ENCODE measurements at places on chromosomes 12 and 14. TPM values are rescaled to one million over a fixed set of nuclear protein-coding genes. Genes with fewer than 3 reads are reported as not detected.
A peak's percentile ranks its signal among the peaks of the same experiment; 100 is the strongest.

Gene WSCD2
- total RNA-seq: not detected

Gene SPATS2
- 82.8 TPM for total RNA-seq

Gene CATSPERB
- not detected for total RNA-seq

DNA sequence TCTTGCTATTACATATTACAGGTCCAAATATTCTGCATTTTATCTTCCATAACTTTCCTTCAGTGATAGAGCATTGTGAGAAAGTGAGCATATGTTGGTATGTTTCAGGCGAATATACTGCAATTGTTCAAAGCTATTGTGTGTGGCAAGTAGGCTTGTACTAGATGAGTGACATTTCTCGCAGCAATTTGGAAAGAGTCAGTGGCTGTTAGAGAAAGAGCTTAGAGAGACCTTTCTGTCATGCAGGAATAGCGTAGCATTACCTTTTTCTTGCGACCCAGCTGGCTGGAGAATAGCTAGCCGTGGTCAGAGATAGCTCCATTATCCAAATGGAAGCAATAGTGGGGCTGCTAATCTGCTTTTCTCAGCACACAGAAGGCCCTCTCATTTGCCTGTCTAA, 678.5 kb upstream of the FOXG1 start:
- no peak for DNase-seq

- DNase-seq: no peak
Observed at GRCh38 chr12:75900781-75901254, 130.8 kb downstream of the PHLDA1 start.

Gene PMEL
- 1.2 TPM for total RNA-seq

DNA sequence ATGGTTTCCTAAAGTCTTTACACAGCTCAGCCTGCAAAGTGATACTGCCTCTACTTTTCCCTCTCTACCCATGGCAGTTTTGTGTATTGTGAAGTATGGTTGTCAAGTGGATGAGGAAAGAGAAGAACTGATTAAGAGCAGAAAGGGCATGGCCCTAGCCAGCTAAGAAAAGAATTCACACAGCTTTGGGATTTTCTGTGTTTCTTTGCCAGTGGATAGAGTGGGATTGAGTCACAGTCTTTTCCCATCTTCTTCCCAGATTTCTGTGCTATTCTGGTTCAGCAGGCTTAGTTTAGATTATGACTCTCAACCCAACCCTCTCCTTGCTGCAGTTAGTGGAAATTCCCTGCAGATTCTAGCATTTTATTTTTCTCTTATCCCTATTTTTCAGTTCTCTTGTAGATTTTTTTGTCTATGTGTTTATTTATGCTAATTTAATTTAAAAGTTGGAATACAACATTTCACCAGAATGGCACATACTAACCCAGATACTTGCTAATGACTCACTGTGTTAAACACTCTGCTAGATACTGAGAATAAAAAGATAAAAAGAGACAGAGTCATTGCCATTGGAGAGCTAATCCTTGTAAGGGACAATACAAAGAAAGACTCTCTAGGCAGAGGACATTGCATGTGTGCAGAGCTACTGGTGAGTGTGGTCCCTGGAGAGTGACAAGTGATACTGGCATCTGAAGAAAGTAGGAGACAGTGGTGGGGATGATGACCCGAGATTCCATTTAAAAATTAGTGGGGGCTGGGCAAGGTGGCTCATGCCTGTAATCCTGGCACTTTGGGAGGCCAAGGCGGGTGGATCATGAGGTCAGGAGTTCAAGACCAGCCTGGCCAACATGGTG, 106.3 kb downstream of the ST8SIA1 start:
- DNase-seq: no peak

GRCh38 chr12:109951751-109952150, 44.4 kb downstream of the GIT2 start:
- no peak for DNase-seq

DNA sequence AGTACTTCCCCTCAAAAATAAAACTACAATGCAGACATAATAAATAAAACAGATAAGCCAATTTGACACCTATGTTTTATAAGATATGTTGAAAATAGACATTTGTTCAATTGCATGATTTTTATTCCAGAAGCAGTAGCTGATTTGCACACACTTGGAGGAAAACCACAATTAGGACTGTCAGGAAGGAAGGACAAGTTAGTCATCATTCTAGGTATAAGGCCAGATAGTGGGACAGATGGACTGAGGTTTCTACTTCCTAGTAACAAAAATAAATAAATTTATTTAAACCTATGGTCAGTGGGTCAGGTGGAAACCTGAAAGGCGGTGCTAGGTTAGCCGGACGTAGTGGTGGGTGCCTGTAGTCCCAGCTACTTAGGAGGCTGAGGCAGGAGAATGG, 141.8 kb upstream of the RASSF8 start:
- no peak for DNase-seq

GRCh38 chr14:104087981-104088850, 2.7 kb downstream of the ASPG start:
- DNase-seq: no peak

Gene RPGRIP1
- total RNA-seq: 0.86 TPM

GRCh38 chr12:106078358-106079010, 60.3 kb downstream of the NUAK1 start:
- no peak for DNase-seq

GRCh38 chr14:32020882-32021281, 56.2 kb upstream of the ARHGAP5 start:
- DNase-seq: no peak

- DNase-seq: no peak
Observed at GRCh38 chr12:121608301-121608700, 18.0 kb upstream of the ORAI1 start.

Gene ABCC9
- total RNA-seq: 0.04 TPM

Gene DTX3
- total RNA-seq: 65.9 TPM

DNA sequence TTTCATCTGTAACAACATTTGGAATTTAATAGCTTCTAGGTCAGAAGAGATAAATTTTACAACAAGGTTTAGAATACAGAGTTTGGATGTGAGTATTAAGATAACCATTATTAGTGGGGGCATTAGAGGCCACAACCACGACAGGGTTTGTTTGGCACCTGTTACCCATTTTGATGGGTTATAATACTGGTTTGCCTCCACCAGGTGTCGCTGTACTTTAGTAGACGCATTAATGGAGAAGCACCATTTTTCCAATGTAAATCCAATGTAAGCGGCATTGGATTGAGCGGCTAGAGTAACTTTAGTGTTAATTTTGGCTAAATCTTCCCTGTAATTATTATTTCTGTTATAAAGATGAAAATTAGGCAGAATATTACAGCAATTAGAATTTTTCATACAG, 136.2 kb downstream of the SLCO1B3 start:
- peak; percentile 52 for DNase-seq

GRCh38 chr14:68518761-68519670, 273.9 kb downstream of the ZFP36L1 start:
- DNase-seq: peak; percentile 18

DNA sequence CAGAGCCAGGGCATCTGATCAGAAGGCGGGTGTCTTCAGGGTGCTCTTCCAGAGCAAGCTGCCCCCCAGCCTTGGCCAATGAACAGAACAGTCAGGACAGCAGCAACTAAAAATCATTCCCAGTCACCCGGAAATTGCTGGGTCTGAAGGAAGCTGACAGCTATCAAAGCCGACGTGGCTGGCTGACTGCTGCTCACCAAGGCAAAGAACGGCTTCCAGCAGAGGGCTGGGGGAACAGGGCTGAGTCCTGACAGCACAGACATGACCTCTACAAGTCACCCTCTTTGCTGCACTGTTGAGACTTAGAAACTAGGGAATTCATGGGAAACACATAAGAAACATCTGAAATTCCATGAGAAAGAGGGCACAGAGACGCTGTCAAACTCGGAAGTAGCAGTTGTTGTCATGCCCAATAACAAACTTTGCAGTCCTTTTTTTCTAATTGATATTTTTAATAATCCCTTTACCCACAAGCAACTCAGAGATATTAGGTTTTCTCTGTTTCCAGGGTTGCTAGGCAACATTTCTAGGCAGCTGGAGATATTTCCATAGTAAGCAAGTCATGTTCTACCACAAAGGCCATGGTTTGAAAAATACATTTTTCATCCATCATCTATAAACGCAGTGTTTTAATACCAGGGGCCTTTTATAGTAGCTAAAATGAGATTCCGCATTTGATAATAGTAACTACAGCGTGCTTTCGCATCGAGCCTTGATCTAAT, 365.2 kb downstream of the SEC23A start:
- DNase-seq: no peak

DNA sequence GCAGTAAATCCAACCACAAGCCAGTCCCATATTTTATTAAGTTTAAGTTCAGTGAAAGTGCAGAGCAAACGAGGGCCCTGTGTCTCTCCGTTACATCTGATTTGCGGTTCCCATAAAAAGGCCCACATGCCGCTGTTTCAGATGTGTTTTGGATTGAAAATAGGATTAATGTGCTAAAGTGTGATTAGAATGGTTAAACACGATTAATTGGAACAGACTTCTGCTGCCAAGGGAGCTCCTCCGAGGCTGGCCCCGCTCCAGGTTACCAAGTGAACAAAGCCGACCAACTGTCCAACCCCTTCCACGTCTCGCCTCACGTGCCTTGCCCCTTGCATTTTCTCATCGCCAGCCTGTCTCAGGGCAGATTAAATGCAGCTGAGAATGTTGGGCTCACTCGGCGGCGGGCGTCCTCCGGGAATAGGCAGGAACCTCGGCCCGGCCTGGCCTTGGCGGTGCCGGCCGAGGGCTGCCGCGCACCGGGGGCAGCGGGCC, 166.5 kb upstream of the GSC start:
- peak; percentile 96 for DNase-seq

GRCh38 chr12:122076743-122077495, 1.6 kb upstream of the MLXIP start:
- DNase-seq: no peak
